Hematopoietic multipotent progenitor cell treated with erythropoietin and hydrocortisone succinate and interleukin-3 and kit ligand, for 8 days (in vitro differentiated cells): ENCODE measurements at places on chromosomes 5 and 9.

DNA sequence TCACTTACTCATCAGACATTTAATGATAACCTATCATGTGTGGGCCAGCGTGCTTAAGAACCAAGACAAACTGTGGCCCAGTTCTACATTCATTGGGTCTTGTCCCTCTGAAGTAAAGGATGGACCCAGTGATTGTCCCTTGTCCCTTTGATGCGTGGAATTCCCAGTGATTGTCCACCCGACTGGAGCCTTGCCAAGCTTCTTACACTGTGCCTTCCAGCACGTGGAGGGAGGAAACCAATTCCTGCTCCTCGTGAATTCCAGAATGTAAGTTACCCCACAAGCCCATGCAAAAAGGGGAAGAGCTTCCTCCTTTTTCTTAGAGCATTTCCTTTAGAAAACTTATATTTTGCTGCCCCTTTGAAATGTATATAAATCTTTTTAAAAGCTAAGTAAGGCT is 7.9 kb downstream of the CKMT2 start:
- DNase-seq = no peak

DNA sequence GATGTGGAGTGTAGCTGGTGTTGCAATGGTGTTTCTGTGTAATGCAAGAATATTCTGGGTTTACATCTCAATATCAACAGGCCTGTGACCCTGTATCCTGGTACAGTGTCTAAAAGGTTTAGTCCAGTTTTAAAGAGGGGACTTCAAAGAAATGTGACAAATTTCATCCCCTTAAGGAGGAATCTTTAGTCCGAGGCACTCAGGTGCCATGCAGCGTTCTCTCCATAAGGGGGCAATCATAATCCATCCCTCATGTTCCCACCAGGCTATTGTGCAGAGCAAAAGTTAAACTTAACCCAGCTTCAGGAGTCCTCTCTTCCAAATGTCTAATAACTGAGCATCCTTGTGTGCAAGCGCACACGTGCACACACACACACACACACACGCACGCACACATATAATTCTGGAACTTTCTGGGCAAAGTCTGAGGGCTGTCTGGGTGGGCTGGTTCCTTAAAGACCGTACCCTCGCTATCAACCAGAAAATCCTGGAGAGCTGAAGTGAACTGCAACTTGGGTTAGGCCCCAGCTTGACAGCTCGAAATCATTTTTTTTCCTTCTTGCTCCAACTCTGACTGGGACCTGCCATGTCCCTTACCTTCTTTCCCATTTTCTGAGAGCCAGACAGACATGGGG is 46.0 kb downstream of the CRB2 start:
- DNase-seq = peak; percentile 56

DNA sequence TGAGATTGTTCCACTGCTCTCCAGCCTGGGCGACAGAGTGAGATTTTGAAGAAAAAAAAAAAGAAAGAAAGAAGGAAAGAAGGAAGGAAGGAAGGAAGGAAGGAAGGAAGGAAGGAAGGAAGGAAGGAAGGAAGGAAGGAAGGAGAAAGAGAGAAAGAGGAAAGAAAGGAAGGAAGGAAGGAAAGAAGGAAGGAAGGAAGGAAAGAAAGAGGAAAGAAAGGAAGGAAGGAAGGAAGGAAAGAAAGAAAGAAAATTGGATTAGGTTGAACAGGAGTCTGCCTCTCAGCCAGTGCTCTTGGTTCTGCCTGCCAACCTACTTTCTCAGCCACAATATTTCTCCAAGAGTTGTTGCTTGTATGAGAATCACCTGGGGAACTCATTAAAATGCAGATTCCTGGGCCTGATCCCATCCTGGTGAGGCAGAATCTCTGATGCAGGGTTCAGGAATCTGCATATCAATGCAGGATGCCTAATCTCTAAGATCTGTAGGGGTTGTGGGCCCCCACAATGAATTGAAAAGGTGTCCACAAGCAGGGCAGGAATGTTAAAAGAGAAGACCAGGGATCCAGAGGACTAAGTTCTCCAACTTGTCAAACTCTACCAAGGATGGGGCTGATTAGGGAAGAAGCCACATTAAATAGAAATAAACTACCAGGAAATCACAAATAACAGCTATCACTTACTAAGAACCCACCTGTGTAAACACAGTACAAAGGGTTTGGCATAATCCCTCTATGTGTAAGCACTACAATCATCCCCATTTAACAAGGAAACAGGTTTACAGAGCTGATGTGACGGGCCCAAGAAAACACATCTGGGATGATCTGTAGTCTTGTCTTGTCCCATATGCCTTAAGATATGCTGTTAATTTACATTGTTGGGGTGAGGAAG is 23.4 kb upstream of the GALNT10 start:
- no peak for DNase-seq

GRCh38 chr5:109529520-109529919 is 119.7 kb upstream of the PJA2 start:
- DNase-seq = no peak

DNA sequence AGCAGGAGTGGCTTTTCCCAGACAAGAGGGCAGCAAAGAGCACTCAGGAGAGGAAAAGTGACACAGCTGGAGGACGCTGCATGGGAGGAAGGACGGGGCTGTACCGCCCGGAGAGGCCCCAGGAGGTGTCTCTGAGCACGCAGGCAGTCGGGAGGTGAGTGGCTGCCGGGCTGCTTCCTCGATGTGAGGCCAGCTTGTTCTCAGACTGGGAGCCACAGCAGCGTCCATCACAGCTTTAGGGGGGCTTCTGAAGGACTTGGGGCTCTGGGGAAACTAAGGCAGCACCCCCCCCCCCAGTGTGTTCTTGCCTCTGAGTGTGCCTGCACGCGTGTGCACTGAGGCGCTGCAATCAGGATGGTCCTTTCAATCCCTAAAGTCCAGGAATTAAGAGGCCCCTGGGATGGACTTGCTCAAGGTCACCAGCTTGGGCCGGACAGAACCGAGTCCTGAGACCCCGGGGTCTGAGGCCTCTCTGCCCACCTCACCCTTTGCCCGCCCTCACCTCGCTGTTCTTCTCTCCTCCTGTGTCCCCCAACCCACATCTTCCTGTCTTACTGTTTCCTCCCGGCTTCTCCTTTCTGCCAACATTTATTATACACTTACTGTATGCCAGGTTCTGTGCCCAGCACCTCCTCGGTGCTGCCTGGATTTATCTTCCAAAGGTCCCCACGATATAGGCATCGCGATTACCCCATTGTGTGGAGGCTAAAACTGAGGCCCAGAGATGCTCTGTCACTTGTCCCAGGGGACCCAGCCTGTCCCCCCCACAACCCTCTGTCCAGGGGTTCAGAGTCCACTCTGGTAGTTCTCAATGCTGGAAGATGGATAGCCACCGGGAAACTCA is 32.9 kb downstream of the FAM163B start:
- DNase-seq = no peak

- no peak for DNase-seq
These were observed 68.1 kb upstream of the FREM1 start for GRCh38 chr9:14978022-14979000.

GRCh38 chr5:116671211-116671736 is 96.7 kb upstream of the SEMA6A start:
- DNase-seq = no peak

DNA sequence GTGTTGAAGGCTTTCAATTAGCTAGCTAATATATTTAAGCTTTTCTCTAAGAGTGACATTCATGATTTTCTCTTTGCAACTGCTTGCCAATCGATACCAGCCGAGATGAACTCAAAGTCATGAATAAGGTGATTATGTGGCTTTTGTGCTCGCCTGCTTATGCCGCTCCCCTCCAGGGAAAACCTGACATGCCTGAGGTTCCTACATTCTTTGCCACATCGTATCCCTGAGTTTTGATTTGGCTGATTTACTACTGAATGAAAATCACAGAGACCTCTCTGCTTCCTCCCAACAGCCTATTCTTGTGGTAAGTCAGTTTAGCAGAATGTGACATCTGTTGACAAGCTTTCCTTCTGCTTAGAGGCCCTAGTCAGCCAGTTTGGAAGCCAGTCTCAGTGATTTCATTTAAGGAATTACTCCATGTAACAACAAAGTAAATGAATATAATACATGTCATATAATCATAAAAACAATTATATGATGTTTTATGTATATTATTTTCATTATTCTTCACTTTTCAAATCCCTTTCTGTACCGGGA is 513.4 kb downstream of the CSNK1G3 start:
- DNase-seq = no peak

- no peak for DNase-seq
These were observed 218.1 kb downstream of the RAB3C start for GRCh38 chr5:58800861-58801540.

DNA sequence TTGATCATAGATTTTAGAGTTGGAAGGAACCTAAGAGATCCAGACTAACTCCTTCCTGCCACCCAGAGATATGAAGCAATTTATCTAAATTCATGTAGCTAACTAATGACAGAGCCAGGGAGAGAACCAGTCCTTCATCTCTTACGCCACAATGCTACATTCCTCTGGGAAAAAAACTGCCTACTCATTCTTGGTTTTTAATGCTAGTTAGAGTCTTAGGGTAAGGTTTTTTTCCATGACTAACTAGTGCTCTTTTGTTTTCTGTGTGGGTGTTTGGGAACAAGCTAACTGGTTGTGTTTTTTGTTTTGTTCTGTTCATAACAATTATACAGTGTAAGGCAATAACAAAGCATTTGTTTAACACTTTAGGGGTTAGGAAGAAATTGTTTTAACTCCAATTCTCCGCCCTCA is 52.4 kb downstream of the SLC44A1 start:
- peak; percentile 80 for DNase-seq

GRCh38 chr9:2291980-2292704 is 277.0 kb downstream of the SMARCA2 start:
- DNase-seq = no peak

GRCh38 chr5:139387611-139388197 is 2.0 kb downstream of the MZB1 start:
- DNase-seq = no peak

DNA sequence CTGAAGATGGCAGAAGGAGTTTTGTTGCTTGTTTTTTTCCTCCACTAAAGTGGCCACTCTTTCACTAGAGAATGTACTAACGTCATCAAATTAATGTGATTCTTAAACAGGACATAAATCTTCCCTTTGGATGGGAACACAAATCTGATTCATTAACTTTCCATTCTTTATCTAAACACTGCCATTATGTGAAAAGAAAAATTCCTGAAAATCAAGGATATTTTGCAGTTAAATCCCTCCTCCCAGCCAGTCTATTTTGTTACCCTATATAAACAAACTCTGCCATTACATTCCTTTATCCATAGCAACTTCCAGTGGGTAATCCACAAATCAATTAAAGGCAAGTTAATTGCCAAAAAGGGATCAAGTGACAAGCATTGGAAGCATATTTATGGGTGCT is 546.5 kb downstream of the PDE4D start:
- no peak for DNase-seq

- DNase-seq = no peak
These were observed 431.0 kb downstream of the ENC1 start for GRCh38 chr5:74209571-74209970.
